Suppressor macrophage treated with lipopolysaccharide for 4 hours (primary cell): ENCODE measurements at places on chromosomes 16 and 17.

GRCh38 chr16:1090620-1091587 is 5.1 kb downstream of the C1QTNF8 start:
- DNase-seq = no peak

GRCh38 chr16:88803264-88803987 is at the start of gene CDT1:
CDT1 (plus strand) TSS chr16:88803789; CDS start chr16:88803832, 43 bp downstream.
- DNase-seq = peak; percentile 96

GRCh38 chr17:43477832-43478634 is 5.7 kb upstream of the DHX8 start:
- DNase-seq = no peak

- peak; percentile 65 for DNase-seq
These were observed 16.3 kb upstream of the RFFL start for GRCh38 chr17:35079547-35080423.

DNA sequence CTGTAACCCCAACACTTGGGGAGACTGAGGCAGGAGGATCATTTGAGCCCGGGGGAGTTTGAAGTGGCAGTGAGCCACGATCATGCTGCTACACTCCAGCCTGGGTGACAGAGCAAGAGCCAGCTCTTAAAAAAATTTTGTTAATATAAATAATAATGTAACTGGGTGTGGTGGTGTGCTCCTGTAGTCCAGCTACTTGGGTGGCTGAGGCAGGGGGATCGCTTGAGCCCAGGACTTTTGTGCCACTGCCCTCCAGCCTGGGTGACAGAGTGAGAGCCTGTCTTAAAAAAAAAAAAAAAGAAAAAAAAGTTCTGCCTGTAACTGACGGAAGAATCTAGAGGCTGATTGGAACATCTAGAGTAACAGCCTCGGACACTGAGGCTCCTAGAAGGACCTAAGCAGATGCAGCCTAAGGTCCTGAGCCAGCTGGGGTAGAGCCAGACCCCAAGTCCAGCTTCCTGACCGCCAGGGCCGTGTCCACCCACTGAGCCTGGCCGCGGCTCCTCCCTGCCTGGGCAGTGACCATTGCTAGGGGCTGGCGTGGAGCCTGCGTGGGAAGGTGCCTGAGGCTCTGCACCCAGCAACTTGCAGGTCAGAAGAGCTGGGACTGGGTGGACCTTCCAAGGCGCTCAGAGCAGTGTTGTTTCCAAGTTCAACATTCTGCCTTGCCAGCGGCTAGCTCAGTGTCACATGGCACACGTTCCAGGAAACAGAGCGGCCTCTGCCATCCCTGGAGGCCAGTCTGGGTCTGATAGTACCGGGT is 209.4 kb upstream of the CIBAR2 start:
- no peak for DNase-seq

DNA sequence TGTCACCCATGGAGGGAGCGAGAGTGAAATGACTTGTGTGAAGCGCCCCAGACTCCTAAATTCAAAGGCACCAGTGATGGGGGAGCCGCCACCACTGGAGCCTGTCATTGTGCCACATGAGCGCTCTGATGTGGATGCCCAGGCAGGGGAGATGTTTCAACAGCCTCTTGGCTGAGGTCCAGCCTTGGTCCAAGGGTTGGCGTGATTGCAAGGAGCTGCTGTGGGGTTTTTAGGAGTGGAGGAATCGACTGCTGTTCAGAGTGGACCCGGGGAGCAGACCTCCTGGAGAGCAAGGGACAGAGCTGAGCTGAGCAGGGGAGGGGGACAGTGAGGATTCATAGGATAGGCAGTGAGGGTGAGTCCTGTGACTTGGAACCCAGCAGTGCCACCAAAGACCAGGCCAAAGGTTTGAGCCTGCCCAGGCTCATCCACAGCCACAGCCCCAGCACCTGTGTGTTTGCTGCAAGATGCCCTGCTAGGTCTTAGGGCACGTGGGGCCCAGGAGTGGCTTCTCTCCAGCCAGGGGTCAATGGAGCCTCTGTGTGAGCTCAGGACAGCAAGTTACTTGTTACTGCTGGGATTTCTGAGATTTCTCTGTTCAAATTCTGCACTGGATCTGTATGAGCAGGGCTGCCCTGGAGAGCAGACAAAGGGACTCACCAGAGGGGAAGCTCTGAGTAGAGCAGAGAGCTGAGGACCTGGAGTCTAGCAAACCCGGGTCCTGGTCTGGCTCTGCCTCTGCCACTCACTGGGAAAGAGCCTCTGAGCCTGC is 20.3 kb downstream of the RHBDL3 start:
- DNase-seq = no peak

GRCh38 chr16:85863384-85863774 is 35.6 kb upstream of the IRF8 start:
- no peak for DNase-seq

GRCh38 chr17:21001111-21001812 is 41.5 kb downstream of the USP22 start:
- no peak for DNase-seq

DNA sequence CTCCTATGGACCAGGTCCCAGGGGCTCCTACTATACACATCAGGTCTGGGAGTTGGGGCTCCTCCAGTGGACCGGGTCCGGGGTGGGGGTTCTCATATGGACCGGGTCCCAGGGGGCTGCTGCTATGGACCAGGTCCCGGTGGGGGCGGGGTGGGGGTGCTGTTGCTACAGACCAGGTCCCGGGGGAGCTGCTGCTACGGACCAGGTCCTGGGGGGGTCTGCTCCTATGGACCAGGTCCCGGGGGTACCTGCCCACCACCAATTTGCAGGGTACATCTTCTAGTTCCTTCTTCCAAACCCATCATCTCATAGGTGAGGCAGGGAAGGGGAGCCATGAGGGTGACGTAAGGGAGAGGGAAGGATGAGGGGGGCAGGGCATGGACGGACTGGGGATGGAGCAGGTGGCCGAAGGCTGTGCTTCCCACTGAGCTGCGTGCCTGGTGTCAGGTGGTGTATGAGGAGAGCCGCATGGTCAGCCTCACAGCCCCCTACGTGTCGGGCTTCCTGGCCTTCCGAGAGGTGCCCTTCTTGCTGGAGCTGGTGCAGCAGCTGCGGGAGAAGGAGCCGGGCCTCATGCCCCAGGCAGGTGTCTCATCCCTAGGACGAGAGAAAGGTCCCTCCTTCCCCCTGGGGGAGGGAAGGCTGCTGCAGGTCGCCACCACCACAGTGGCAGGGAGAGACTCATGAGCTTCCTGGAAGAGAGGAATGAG is 6.6 kb downstream of the ENDOV start:
- DNase-seq = no peak

GRCh38 chr17:17710728-17711541 is 29.7 kb downstream of the RAI1 start:
- DNase-seq = no peak

DNA sequence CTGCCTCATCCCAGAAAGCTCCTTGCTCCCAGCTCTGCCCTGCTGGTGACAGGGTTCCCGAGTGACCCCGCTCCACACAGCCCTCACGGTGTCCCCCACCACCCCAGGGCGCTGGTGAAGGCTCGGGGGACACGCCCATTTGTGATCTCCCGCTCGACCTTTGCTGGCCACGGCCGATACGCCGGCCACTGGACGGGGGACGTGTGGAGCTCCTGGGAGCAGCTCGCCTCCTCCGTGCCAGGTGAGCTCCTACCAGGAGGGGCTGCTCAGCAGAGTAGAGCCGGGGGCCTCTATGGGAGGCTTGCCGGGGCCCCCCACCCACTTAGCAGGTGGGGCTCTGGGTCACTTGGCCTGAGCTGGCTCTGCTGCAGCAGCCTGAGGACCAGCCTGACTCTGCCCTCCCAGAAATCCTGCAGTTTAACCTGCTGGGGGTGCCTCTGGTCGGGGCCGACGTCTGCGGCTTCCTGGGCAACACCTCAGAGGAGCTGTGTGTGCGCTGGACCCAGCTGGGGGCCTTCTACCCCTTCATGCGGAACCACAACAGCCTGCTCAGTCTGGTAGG is 11.2 kb downstream of the GAA start:
- no peak for DNase-seq

GRCh38 chr16:53770641-53771040 is 66.7 kb downstream of the FTO start:
- DNase-seq = no peak

DNA sequence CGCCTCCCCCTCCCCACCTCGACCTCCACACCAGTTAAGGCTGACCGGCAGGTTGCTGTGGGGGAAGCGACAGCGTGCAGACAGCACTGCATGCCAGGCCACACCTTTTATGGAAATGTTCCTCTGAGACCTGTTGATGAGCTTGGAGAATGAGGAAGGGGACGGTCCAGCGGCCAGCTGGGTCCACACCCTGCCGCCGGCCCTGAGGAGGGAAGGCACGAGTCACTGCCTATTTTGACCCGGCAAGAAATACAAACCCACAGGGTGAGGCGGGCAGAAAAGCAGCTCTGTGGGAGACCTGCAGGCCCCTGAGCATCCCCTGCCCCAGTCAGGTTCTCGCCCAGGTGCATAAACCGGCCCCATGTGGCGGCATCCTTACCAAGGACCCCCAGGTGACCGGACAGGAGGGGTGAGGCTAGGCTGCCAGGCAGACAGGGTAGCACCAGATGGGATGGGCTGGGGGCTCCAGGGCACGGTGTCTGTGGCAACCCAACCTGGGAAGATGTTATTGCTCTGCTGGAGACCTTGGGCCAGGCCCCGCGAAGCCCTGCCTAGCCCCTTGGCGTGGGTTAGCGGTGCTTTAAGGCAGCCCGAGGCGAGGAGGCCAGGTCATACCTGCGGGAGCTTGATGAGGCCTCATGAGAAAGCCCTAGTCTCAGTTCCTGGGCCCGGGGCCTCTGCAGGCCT is 12.7 kb downstream of the NATD1 start:
- DNase-seq = no peak

- DNase-seq = no peak
These were observed 55.6 kb downstream of the IKZF3 start for GRCh38 chr17:39808409-39808997.

- no peak for DNase-seq
These were observed 224.3 kb downstream of the MSI2 start for GRCh38 chr17:57480438-57481196.

DNA sequence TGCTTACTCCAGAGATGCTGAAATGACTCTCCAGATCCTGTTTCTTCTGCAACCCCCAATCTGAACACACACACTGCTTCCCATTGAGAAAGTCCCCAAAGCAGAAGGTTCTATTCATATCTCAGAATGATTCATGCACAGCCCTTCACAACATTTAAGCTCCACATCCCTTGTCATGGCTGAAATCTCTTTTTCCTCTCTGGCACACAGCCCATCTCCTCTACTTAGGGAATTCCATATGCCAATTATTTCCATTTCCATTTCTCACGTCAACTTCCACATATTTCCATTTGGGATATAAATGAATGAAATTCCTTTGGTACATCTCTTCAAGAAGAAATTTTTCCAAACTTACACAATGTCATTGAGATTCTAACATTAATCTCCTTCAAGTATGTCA is 119.6 kb downstream of the CDH11 start:
- DNase-seq = no peak

GRCh38 chr17:18980682-18981334 is 23.8 kb downstream of the FAM83G start:
- no peak for DNase-seq

DNA sequence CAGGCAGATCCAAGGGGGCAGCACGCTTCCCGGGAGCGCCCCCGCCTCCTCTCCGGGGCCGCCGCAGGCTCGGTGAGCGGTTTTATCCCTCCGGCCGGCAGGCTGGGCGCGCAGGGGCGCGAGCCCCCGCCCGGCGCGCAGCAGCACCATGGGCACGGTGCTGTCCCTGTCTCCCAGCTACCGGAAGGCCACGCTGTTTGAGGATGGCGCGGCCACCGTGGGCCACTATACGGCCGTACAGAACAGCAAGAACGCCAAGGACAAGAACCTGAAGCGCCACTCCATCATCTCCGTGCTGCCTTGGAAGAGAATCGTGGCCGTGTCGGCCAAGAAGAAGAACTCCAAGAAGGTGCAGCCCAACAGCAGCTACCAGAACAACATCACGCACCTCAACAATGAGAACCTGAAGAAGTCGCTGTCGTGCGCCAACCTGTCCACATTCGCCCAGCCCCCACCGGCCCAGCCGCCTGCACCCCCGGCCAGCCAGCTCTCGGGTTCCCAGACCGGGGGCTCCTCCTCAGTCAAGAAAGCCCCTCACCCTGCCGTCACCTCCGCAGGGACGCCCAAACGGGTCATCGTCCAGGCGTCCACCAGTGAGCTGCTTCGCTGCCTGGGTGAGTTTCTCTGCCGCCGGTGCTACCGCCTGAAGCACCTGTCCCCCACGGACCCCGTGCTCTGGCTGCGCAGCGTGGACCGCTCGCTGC is 832 bp downstream of the CDK5R1 start:
- DNase-seq = peak; percentile 7

GRCh38 chr16:74605332-74605731 is 1.6 kb downstream of the GLG1 start:
- no peak for DNase-seq

DNA sequence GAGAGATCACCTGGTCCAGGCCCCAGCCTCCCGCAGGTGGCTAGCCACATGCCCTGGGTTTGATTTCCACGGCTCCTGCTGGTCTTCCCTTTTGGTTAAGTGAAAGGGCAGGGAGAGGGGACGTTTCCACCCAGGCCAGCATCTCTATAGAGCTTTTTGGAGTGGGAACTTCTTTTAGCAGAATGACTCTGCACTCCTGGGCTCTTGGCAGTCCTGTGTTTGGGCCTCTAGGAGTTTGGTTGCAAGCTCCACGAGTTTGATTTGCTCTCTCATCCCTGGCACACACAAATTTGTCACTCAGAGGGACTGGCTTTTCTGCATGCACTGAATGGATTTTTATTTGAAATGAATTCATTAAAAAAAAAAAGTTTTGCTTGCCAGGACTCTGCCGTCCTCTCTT is 32.8 kb downstream of the MSI2 start:
- DNase-seq = no peak

DNA sequence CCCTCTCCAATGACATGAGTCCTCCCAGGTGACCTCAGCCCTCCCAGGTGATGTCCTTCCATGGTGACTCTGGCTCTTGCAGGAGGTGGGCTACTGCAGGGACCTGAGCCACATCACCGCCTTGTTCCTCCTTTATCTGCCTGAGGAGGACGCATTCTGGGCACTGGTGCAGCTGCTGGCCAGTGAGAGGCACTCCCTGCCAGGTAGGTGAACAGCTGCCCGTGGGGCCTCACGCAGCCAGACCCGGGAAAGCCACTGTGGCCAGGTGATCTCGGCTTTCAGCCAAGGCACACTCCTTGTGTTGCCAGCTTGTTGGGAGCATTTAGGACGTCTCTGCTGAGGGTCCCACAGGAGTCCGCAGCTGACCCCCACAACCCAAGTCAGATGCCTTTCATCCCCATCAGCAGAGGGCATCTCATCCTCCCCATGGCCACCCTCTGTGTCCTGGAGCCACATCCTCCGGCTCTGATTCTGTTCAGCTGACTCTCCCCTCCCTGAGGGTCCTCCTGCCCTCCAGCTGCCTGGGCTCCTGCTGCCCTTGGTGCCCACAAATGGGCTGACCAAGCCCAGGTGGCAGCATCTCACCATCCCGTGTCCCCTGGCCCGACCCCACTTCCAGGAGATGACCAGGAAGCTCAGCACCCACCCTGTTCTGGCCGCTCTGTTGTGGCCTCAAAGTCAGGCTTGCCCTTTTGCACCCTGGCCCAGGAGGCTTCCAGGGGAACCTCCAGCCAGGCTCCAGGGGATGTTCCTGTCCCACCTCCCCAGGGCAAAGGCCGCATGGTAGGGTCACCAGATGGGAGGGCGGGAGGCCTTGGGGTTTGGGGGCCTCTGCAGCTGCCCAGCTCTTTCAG is 20.1 kb downstream of the USP6 start:
- no peak for DNase-seq
